OCI-M1 (cell line): ENCODE measurements at places on chromosomes 2 and 18.

DNA sequence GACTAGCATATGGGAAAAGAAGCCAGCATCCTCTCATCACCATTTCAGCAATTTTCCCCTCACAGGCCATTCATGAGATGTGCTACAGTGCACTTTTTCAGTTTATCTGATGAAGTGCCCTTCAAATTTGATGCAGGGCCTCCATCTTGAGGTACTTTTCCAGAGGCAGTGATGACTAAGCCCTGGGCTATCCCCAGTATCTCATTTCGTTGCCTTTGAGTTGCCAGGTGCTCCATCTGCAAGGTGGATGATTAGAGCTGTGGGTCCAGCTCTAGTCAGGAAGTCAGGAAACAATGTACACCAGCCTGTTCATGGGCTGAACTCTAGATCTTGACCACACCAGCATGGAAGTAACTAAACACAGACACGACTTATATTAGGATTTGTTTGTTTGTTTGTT is 425.2 kb downstream of the METTL4 start:
- no peak for DNase-seq

- DNase-seq, result peak; percentile 62
Observed at GRCh38 chr18:55489034-55489986, 98.7 kb downstream of the TCF4 start.

GRCh38 chr2:52931660-52932059 is 835.9 kb upstream of the CHAC2 start:
- DNase-seq, result peak; percentile 73

DNA sequence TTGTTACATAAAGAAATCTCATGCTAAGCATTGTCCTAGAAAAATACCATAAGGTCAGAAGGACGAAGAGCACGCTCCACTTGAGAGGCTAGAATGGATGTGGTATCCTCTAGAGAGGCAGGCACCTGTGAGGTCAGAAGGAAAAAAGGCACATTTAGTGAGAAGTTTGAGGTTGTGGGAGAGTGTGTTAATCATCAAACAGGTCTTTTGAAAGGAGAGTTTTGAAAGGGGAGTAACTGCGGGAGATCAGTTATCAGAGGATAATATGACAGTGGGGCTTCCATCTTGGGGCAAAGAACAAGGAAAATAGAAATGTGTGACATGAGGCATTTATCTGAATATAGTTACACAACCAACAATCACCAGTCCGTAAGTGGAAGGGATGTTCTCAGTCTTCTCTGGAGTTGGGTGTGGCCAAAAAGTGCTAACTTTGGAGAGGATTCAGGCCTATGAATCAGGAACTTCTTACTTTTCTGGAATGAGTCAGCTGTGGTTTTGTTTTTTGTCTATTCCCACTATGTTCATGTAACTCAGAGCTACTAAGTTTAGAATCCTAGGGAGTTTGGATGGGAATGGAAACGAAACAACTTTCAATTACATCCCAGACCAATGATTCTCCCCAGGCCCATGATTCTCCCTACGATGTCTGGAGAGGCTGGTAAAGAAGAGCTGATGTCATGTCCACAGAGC is 451.4 kb upstream of the ST6GAL2 start:
- peak; percentile 2 for DNase-seq

DNA sequence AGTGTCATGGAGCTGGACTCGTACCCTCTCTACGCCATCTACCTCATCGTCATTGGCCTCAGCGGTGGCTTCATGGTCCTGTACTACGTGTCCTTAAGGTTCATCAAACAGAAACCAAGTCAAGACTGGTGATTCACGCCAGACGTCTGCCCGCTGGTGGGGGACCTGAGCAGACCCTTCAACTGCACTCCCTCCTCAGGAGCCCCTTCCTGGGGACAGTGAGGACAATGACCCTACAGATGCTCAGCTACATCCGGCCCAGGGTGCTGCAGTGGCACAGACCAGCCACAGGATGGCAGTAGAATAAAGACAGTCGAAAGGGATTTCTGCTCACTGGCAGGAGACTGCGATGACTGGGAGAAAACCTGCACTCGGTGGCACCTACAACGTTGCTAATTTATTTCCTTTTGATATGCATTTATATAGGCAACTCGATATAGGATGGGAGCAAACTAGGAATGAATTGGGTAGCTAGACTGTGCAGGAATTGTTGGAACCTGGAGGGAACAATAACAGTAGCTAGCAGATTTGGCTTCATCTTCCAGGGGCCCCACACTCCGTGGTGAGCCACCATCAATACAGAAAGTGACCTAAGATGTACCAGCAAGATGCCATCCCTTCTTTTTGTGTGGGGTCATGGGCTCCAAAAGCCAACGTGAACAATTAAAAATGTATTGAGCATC is 39.2 kb downstream of the ABCG8 start:
- DNase-seq, result peak; percentile 85

DNA sequence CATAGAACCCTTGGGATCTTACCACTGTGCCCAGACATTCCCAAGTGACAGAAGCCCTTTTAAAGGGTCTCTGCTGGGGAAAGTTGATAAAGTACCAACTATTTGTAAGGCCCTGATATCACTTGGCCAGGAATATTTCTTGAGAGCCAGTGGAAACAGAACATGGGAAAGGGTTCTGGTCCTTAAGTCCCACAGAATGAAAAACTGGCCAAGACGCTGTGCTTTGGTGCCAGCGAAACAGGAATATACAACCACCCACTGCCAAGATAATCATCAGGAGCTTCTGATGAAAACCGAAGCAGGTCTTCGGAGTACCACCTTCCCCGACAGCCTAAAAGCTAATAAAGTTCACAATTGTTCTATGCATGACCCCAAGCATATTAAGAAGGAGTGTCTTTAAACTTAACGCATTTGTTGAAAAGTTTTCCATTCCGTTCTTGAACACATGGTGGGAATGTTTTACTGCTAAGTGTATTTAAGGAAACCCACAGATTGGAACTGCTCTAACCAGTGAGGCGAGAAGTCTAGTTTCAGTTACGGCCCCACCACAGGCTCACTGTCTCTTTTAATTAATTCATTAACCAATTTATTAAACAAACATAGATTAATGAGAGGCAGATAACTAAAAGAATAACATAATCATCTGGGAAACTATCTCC is 152.6 kb downstream of the ANKRD44 start:
- no peak for DNase-seq

DNA sequence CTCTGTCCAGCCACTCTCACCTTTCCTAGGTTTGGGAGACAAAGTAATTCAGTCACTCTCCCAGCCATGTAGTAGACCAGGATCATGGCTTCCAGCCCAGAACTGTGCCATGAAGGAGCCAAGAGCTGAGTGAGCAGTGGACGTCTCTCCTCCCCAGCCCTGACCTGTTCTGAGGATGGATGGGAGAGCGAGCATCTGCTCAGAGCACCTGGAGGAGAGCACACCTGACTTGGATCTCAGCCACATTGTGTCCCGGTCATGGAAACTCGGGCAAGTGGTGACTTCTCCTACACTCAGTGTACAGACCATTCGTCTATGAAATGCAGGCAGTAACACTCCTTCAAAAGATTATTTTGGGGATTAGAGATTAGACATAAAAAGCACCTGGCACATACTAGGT is 299.7 kb downstream of the TNS1 start:
- no peak for DNase-seq

DNA sequence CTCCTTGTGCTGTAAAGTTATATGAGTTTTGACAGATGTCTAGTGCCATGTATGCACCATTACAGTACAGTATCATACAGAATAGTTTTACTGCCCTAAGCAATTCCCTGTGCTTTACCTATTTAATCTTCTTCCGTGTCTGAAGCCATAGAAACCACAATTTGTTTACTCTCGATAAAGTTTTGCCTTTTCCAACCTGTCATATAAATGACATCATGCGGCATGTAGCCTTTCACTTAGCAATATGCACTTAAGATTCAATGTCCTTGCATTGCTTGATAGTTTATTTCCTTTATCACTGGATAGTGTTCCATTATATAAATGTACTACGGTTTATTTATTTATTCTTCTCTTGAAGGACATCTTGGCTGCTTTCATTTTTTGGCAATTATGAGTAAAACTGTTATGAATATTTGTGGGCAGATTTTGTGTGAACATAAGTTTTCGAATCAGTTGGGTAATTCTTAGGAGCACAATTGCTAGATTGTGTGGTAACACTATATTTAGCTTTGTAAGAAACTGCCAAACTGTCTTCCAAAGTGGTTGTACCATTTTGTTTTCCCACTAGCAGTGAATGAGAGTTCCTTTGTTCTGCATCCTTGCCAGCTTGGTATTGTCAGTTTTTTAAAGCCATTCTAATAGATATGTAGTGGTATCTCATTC is 136.8 kb upstream of the MAP3K20 start:
- no peak for DNase-seq

DNA sequence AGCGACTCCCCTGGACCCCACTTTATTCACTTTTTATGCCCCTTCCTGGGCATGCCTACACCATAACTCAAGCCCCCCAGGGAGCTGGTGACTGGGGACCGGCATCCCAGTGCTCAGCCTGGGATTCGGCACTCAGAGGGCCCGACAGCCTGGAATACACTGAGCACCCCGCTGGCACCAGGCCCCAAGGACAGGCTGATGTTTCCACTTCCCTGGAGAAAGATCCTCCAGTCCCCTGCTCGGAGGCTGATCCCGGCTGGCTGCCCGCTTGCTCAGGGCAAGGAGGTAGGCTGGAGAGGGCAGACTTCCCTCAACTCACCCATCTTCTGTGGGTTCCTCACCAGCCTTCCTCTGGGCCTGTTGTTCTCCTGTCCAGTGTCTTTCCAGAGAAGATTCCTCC is 36.6 kb downstream of the ODC1 start:
- DNase-seq, result no peak

DNA sequence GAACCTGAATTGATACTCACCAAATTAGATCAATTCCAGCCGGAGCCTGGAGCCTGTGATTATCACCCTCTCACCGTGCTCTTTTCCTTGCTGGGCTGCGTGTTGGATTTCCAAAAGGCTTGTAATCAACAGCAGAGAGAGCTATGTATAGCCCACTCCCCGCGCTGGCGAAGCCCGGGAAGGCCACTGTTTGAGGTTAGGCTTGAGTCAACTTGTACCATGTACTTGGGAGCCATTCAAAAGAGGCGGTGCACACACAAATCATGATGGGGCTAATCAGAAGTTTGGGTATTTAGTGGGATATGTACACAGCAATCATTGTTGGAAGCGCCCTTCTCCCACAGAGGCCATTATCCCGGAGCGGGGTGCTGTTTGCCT is 151.6 kb downstream of the GLI2 start:
- no peak for DNase-seq

- no peak for DNase-seq
Observed at GRCh38 chr2:63701406-63701805, 112.6 kb downstream of the MDH1 start.

DNA sequence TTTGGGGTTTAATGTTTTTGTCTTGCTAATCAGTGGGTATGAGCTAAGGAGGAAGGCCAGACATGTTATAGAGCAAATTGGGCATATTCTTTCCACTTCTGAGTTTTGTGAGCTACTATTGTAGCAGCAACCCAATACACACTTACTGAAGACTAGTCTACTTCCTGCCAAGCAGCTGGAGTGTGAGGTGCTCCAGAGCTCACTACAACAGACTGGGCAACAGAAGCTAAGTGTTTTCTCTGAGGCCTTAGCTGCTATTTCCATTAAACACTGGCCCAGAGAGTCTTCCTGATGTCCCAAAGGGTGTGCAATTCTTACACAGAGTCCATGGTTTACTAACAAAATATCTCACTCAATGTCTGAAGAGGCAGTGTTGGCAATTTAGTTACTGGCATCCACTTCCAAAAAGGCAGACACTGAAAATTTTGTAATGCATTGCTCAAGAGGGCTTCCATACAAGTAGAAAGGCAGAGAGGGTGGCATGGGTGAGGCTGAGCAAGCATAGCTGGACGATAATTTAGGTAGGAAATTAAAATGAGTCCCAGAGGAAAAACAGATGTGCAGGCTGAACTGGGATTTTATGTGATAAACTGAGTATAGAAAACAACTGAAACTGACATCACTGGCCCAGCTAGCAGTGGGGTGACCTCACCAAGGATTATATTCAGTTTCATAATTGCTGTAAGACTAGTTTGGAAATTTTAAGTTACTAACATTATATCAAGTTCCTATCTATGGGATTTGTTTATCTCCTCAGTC is 68.6 kb downstream of the ZC3H6 start:
- no peak for DNase-seq

GRCh38 chr2:164934401-164935117 is 20.8 kb downstream of the SLC38A11 start:
- DNase-seq, result peak; percentile 25

GRCh38 chr2:227325839-227326195 is 766 bp downstream of the MFF start:
- DNase-seq, result no peak

DNA sequence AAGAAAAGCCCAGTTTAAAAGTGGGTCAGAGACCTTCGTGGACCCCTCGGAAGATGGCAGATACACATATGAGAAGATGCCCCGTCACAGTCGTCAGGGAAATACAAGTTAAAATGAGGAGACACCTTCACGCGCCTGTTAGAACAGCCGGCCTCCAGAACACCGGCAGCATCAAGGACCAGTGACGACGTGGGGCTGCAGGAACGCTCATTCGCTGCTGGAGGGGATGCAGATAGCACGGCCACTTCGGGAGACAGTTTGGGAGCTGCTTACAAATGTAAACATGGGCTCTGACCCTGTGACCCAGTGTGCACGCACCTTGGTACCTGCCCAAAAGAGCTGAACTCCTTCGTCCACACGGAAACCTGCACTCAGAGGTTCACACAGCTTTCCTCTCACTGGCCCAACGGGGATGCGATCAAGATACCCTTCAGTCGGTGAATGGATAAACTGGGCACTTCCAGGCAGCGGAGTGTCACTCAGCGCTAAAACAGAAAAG is 83.7 kb upstream of the CTDP1 start:
- DNase-seq, result no peak

DNA sequence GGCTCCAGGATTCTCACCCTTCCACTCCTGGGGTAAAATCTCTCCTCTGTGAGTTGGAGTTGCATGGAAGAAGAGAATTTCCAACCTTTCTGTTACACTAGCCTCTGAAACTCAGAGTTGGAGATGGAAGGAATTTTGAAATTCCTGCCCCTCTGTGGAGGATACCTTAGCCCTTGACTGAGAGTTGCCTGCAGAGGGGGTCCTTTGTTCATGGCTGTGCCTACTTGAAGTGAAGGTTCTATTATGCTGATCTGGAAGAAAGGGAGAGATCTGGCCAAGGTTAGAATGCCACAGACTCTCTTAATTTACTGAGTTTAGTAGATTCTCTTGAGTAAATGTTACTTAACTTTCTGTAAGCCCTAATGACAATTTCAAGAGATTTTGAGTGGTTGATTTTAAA is 626.6 kb upstream of the GYPC start:
- no peak for DNase-seq

- no peak for DNase-seq
Observed at GRCh38 chr2:1791685-1792435, 47.5 kb upstream of the PXDN start.

GRCh38 chr2:38634684-38635083 is 31.2 kb upstream of the GALM start:
- DNase-seq, result peak; percentile 91

- DNase-seq, result peak; percentile 18
Observed at GRCh38 chr18:64436111-64436510, 287.2 kb upstream of the LINC00305 start.

GRCh38 chr2:175103191-175103590 is 64.8 kb downstream of the ATF2 start:
- no peak for DNase-seq

GRCh38 chr2:170695521-170696410 is 19.4 kb upstream of the SP5 start:
- no peak for DNase-seq
